ENCODE measurements at places on chromosomes 4 and X.

- no peak for DNase-seq
Observed at GRCh38 chr4:20237894-20238537, 13.7 kb upstream of the SLIT2 start.

DNA sequence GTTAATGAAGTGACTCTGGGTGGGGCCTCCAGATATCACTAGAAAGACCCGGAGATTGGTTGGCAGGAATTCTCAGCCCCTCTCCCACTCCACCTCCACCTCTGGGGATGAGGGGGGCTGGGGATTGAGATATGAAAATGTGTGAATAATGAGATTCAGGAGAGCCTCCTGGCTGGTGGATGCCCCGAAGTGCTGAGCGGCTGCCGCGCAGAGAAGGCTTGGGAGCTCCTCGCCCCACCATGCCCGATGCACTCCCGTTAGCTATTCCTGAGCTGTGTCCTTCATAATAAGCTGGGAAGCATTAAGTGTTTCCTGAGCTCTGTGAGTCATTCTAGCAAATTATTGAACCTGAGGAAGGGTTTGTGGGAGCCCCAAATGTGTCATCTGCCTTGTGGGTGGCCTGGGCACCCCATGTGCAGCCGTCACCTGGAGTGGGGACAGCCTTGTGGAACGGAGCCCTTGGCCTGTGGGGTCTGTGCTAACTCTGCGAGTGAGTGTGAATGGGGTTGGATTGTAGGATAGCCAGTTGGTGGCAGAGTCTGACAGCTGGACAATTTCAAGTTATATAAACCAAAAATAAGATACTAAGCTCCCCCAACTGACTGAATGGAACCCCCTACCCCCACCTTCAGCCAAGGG, 4.4 kb upstream of the MAEA start:
- DNase-seq, result no peak

DNA sequence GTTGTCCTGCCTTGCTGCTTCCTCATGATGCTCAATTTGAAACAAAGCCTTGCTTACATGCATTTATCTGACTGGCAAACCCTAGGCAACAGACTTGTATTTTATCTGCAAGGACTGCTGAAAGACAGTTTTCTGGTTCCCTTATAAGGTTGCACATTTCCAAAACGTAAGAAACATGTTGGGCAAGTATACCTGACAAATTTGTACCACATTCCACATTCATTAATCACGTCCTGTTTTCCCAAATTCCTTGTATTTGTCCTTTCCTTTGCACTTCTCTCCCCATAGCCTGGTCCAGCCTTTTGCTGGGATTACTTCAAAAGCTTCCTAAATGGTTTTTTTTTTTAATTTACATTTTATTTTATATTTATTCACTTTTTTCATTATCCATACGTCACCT, 310.1 kb downstream of the PPP3CA start:
- no peak for DNase-seq

- DNase-seq, result peak; percentile 38
Observed at GRCh38 chrX:8815460-8816065, 14.4 kb upstream of the FAM9A start.

GRCh38 chr4:8229331-8229975, 30.4 kb downstream of the SH3TC1 start:
- DNase-seq, result no peak

DNA sequence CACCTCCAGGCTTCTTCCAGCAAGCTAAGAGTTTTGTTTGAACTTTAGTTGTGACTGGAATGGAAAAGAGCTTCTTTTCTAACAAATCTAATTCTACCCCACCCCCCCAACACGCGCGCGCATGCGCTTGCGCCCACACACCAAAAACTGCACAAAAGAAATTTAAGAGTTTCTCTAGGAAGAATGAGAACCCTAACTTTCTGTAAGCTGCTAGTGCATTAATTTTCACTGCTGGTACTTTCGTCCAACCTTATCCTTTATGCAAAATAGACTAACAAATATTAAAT, 9.0 kb upstream of the INTU start:
- DNase-seq, result peak; percentile 7

GRCh38 chr4:150875367-150875766, 139.7 kb downstream of the LRBA start:
- no peak for DNase-seq

DNA sequence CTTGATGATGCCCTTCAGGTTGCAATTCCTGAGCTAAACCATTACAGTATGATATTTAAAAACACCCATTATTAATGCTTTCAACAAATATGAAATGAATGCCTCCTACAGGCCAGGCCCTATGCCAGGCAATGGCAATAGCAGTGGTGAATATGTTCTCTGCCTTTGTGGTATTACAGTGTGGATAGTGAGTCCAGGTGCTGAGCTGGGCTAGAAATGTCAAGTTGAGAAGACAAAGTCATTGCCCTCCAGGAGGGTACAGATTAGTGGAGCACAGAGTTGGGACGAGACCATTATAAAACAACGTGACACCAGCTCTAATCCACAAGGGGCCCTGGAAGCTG, 81.9 kb downstream of the RBM47 start:
- no peak for DNase-seq

DNA sequence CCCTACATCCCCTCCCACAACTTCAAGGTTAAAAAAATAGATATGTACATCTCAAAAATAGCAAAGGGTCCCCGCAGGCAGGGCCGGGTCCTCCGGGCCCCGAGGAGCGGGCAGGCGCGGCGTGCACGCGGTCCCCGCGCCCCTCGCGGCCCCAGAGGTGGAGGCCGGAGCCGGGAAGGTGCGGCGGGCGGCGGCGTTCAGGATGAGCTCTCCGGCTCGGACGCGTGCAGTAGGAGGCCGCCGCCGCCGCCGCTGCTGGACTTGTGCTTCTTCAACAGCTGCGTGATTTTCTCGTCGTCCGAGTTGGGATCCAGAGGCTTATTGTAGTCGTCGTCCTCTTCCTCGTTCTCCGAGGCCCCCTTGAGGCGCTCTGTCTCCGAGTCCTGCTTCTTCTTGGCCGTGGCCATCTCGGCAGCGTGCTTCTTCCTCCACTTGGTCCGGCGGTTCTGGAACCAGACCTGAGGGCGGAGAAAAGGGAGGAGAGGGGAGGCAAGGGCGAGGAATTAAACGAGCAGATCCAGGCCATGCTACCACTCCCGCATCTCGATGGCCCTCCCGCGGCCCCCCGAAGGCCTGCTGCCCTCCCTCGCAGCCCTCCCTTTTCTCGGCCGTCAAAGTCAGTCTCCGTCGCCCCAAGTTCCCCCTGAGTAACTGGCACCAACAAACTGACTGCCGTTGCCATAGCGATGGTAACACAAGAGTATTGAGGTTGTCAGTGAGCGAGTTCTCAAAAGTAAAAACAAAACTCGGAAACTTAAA, 5.8 kb downstream of the NKX6-1 start:
- no peak for DNase-seq

DNA sequence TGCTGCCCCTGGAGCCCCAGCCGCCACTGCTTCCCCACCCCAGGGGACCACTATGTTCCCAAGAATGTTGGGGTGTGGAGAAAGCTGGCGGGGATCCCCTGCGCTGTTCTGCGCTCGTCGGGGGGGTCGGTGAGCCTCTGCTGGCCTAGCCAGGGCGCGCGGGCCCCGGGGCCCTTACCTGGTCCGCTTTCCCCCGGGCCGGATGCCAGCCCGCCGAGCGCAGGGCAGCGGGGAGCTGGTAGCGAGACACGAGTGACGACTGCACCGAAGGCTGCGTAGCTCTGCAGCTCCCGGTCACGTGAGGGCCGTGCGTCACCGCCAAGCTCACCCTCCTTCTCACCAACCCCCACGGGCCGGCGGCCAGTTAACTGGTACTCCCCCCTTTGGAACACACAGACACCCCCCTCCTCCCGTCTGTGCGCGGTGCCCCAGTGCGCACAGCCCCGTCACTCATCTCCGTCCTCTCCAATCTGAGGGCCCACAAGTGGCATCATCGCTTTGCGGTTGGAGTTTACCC, at the start of gene BEX1:
Gene BEX1, minus strand, starts transcription at position 254 of the 517 bp plus-strand sequence. CDS start 897 bp downstream, outside the sequence.
- DNase-seq, result peak; percentile 89

GRCh38 chrX:132127743-132128142, at the start of gene FRMD7:
TSS of gene FRMD7 (minus strand) at chrX:132128020. CDS start at chrX:132127844, 176 bp downstream.
- no peak for DNase-seq

DNA sequence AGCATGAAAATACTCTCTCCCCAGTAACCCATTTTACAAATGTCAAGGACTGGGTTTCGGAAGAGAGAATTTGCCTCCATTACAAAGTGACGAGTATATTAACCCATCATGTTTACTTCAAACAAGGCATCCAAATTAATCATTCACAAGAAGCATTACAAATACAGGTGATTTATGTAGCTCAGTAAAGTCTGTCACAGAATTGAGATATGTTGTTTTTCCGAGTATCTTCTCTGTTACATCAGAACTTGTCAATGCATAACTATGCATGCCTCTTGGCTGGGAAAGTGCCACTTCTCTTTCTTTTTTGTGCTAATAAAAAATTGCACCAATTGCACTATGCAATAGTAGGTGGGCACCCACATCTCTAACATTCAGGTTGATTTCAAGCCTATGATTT, 158.2 kb downstream of the AREG start:
- DNase-seq, result no peak

DNA sequence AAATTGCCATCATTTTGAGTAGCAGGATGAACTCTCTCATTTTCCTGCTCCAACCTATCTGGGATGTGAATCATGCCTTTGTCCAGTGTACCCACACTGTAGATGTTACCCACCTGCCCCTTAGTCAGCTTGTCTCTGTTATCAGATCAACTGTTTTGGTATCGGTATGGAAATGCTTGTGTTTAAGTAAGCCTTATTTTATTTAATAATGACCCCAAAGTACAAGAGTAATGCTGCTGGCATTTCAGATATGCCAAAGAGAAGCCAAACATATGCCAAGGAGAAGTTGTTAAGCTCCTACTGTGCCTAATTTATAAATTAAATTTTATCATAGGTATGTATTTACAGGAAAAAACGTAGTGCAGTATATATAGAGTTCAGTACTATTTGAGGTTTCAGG, 18.6 kb upstream of the RAP1GDS1 start:
- no peak for DNase-seq

- DNase-seq, result no peak
Observed at GRCh38 chr4:85807247-85807950, 332.4 kb downstream of the ARHGAP24 start.

DNA sequence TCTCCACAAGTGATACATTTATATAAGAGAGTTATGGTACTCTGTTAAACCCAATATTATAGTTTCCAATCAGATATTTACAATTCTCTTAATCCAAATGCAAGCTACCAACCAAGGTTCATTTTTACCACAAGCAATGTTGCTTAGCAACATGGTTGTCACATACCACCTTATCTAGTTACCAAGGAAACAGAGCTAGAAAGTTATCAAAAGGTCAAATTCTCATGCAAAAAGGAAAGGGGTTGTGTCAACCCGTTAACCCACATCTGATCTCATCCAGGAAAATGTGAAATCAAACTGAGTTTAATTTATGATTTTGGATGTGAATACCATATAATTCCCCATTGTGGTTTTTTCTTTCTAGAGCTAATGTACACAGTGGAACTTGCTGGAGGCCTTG, 274.1 kb upstream of the MAGEB2 start:
- no peak for DNase-seq

- DNase-seq, result no peak
Observed at GRCh38 chrX:10055430-10055829, 88.3 kb downstream of the CLDN34 start.

DNA sequence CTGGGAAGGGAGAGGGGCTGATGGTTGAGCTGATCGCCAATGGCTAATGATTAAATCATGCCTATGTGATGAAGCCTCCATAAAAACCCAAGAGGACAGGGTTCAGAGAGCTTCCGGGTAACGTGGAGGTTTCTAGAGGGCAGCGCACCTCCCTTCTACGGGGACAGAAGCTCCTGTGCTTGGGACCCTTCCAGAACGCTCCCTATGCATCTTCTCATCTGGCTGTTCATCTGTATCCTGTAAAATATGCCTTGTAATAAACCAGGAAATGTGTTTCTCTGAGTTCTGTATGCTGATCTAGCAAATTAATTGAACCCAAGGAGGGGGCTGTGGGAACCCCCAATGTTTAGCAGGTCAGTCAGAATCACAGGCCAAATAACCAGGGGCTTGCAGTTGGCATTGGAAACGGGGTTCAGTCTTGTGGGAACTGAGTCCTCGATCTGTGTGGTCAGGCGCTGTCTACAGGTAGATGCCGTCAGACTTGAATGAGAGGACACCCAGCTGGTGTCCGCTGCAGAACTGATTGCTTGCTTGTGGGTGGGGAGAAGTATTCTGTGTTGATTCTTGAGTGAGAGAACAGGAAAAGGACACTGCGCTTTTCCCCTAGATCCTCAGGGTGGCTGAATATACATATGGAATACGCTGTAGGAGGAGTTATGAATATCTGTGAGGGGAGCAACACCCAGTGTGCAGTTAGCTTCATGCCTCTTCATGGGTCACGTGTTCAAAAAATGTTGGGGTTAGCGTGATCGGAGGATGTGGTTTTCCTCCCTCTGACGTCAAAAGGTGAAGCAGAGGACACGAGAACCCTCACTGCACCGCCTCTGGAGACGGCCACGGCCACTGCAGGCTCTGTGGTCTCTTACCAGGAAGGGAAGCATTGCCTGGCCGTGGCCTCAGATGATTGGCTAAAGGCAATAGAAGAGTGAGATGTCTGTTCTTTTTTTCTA, 29.2 kb downstream of the HTT-AS start:
- no peak for DNase-seq

DNA sequence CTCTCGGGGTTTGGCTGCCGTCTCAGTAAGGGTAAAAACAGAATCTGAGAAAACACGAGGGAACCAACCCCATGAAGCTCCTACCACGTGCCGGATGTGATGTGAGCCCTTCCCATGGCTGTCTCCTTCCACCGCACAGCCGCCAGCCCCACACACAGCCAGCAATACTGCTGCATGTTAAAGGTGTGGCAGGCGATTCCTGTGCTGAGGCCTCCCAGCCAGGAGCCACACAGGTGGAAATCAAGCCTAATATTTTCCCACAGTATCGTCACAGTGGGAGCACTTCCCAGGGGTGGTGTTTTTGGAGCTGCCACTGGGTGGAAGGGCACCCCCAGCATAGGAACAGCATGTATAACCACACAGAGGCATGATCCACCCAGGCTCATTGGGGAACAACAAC, 77.5 kb downstream of the SLC2A9 start:
- no peak for DNase-seq

GRCh38 chr4:15232366-15233263, 195.2 kb upstream of the C1QTNF7 start:
- no peak for DNase-seq

DNA sequence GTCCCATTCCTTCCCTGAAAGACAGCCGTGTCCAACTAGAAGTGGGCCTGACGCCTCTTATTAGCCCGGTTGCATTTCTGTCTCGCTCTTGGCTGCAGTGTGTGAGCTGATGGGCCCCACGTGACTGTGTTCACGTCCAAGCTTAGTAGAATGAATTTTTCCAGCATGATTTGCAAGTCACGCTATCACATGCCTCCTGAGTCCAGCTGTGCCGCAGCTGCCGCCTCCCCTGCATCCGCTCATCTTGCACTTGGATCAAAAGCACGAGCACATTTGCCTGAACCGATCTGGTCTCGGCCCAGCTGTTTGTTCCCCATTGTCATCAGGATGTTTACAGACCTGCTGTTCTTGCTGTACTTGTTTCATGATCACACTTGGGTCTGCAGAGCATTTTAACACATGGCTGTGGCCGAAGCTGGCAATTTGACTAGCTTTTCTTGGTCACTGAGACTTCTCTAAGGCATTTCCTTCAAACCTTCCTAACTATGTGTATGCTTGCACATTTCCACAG, 126.5 kb downstream of the KIT start:
- DNase-seq, result peak; percentile 2

GRCh38 chr4:16160457-16160856, 65.8 kb downstream of the TAPT1 start:
- no peak for DNase-seq

GRCh38 chr4:42671431-42672194, 14.7 kb upstream of the ATP8A1 start:
- DNase-seq, result no peak
